Stimulated activated CD4-positive, alpha-beta T cell treated with anti-CD3 and anti-CD28 coated beads, Interleukin-2, amount 100 ng/mL, for 4 hours (primary cell): ENCODE measurements at places on chromosomes 11 and 22.

GRCh38 chr22:43228863-43229262, 41.9 kb upstream of the TTLL12 start:
- DNase-seq = no peak

DNA sequence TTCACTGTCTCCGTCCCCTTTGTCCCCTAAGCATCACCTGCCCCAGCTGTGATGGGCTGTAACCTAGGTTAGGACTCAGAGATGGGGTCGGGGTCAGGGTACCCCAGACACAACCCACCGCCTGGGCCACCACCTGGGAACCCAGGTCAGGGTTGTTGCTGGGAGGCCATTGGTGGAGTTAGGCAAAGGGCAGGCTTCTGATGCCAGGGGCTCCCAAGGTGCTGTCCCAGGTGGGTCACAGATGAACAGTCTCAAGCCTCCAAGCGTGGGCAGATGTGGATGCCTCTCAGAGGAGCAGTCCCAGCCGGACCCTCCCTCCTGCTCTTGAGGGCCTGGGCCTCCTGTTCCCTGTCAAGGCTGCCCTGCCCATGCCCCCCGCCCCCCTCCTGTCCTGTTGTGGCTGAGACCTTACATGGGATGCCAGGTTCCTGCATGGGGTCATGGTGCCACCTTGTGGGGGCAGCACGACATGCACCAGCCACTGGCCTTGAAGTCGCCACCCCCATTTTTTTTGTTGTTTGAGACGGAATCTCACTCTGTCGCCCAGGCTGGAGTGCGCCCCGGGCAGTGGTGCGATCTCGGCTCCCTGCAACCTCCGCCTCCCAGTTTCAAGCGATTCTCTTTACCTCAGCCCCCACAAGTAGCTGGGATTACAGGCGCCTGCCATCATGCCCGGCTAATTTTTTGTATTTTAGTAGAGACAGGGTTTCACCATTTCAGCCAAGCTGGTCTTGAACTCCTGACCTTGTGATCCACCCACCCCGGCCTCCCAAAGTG, 12.1 kb downstream of the GATD1 start:
- DNase-seq = peak; percentile 39

- no peak for DNase-seq
Observed at GRCh38 chr22:27833803-27834202, 32.2 kb upstream of the MN1 start.

DNA sequence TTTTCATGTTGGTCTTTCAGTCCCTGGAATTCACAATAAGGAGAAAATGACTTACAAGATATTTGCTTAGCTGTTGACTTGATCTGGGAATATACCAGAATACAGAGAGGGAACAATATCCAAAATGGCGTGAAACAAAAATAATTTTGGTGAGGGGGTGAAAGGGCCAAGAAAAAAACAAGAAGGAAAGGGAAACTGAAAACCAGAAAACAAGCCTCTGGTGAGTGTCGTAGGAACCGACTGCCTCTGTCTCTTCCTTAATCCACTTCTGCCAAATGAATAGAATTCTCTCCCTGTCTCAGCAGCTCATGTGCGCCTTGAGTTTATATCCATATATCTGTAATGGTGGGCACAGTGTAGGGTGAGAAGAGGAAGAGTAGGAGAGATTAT, 367.6 kb downstream of the ETS1 start:
- DNase-seq = no peak

DNA sequence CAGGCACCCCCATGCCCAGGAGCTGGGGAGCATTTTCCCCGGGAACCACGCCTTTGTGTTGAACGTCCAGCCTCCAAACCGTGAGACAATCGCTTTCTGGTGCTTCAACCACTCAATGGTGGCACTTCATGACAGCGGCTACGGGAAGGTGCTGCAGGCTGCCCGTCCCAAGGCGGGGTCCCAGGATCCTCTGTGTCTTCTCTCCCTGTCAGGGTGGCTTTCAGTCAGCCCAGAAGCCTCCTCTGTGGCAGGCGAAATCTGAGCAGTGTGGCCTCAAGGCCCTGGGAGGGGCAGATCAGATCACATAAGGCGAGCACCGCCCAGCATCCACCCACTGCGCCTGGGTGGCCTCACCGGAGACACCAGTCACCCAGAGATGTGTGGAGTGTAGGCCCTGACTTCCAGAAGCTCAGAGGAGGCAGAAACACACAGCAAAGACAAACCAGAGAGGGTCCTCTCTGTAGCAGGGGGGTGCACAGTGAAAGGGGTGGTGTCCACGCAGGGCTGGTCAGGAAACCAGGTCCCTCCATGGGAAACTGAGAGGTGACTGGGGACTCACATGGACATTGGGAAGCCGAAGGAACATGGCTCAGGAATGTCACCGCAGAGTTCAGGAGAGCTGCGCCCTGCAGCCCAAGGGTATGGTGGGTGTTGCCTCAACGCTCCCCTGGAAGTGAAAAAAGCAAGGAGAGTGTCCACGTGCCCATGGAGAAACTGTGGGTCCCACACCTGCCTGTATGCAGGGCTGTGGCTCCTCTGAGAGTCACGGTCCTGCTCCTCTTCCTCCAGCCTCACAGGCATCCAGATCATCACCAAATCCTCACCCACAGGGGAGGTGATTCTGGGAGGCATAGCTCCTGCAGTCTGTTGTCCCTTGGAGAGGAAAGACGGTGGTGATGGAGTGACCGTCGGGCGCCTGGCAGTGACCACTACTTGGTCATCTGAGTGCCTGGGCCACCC, 1420.7 kb downstream of the TBC1D22A start:
- DNase-seq = no peak

- no peak for DNase-seq
Observed at GRCh38 chr11:118263112-118263511, 985 bp downstream of the MPZL2 start.

DNA sequence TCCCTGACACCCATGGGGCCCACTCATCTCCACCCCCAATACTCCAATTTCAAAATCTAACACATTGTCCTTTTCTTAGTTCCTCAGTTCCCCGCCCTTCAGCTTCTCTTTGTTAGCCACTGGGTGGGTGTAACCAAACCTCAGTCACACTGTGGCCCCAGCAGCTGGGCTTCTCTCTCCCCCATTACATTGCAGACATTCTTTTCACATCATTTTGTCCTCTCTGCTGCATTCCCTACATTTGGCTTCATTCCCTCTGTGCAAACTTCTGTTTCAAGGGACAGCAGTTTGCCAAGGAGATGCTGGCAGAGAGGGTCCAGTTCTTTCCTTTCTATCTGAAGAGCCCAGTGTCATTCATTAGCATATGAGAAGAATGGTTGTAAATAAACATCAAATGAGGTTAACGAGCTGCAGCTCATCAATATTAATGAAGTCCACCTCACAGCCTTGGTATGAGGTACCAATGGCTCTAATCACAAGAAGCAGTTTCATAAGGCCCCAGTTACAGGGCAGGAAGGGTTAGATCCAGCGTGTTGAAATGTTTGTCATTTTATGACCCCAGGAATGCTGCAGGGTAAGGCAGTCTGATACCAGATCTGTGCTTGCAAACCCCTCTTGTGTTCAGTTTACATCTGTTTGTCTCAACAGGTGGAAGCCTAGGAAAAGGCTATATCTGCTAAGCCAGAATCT, 72.3 kb downstream of the ARFGAP2 start:
- no peak for DNase-seq

- peak; percentile 69 for DNase-seq
Observed at GRCh38 chr22:30262917-30263741, 3.5 kb downstream of the OSM start.

GRCh38 chr22:44497218-44497904, 672 bp downstream of the RTL6 start:
- DNase-seq = no peak

- DNase-seq = no peak
Observed at GRCh38 chr22:49718396-49718795, 109.3 kb downstream of the BRD1 start.

- no peak for DNase-seq
Observed at GRCh38 chr11:72241291-72241781, 2.6 kb downstream of the PHOX2A start.

- DNase-seq = no peak
Observed at GRCh38 chr11:85758026-85758425, 52.9 kb downstream of the SYTL2 start.

GRCh38 chr11:19080579-19080993, 20.1 kb upstream of the MRGPRX2 start:
- DNase-seq = no peak

DNA sequence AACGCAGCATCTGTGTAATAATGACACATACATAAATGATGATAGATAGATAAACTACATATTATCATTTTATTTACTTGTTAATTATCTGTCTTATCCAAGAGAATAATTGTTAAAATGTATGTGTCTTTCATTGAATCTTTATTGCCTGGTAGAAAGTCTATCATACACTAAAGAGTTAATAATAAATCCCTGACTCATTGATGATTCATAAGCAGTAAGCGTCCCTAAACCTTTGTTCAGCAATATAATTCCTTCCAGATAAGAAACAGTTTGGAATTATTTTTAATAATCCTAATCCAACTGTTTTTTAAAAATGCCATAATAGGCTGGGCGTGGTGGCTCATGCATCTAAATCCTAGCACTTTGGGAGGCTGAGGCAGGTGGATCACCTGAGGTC, 655.6 kb upstream of the CNTN5 start:
- DNase-seq = no peak

DNA sequence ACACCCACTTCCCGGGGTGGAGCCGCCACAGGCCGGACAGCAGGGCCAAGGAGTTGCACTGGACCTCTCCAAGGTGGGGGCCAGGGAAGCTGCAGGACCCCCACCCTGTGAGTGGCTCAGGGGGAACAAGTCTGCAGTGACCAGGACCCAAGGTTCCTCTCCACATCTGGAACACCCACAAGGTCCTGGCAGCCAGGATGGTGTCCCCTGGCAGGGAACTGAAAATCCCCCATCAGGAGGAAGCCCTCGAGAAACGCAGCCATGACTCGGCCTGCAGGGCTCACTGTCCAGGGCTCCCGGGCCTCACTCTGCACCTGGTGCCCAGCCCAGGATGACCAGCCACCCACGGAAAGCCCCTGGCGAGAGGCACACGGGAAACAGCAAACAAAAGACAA, 11.5 kb downstream of the RNH1 start:
- DNase-seq = no peak

GRCh38 chr11:22640862-22641261, 15.2 kb upstream of the FANCF start:
- no peak for DNase-seq

- DNase-seq = no peak
Observed at GRCh38 chr11:68610452-68611116, 73.8 kb upstream of the GAL start.

- DNase-seq = peak; percentile 10
Observed at GRCh38 chr22:45096256-45096907, 67.3 kb upstream of the NUP50 start.

- DNase-seq = no peak
Observed at GRCh38 chr22:37752189-37753087, 55.3 kb upstream of the GCAT start.

GRCh38 chr11:2534957-2535672, 90.3 kb downstream of the KCNQ1 start:
- DNase-seq = no peak

- DNase-seq = no peak
Observed at GRCh38 chr11:17633279-17633986, 85.9 kb upstream of the MYOD1 start.

- no peak for DNase-seq
Observed at GRCh38 chr11:95692526-95693260, 96.9 kb downstream of the FAM76B start.

DNA sequence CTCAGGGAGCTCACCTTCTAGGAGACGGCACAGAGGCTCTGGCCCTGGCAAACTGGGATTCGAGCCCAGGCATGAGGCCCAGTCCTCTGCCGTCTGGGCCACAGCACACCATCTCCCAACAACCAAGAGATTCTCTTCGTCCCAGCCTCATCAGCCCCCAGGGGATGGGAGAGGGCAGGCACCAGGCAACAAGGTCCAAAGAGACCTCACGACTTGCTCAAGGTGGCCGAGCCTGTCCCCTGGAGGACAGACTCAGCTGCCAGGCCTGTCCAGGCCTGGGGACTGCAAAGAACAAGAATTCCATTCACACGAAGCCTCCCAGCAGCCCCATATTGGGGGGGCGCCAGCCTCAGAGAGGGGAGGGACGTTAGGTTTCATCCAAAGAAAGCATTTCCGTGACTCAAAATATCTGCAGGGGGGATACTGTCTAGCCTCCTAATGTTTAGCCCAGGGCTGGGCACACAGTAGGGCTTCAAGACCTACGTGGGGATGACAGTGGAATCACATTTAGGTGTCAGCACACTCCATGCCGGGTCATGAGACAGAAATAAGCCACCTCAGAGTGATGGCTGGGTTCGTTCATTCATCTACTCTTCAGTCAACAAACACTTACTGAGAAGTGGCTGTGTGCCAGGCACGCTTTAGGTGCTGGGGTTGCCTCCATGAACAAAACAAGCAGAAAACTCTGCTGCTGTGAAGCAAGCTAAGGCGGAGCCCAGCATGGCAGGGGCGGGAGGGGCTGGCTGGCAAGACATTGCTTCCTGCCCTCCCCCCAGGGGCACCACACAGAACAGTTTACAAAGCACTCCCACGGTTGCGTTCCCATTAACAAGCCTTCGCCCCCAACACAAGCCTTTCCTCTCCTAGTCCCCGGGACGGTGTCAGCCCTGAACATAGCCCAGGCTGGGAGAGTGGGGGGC, 1.2 kb downstream of the CARNS1 start:
- DNase-seq = peak; percentile 73

DNA sequence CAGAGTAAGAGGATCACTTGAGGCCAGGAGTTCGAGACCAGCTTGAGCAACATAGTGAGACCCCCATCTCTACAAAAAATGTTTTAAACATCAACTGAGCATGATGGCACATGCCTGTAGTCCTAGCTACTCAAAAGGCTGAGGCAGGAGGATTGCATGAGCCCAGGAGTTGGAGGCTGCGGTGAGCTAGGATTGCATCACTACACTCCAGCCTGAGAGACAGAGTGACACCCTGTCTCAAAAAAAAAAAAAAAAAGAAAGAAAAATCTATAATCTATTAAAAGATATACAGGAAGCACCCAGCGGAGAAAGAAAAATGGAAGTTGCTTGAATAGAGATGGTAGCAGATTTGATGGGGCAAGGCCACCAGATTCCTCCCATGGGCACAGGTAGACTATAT, 61.8 kb downstream of the FAM83F start:
- no peak for DNase-seq
